ENCODE measurements at places on chromosomes 2 and 18. TPM values are rescaled to one million over a fixed set of nuclear protein-coding genes. Genes with fewer than 3 reads are reported as not detected.

PAX3 gene
- 5.8 TPM for total RNA-seq

OTOF gene
- total RNA-seq, result not detected

NCKAP5 gene
- 5.2 TPM for total RNA-seq

PRKAG3 gene
- total RNA-seq, result not detected

RPL37A gene
- total RNA-seq, result 1,679 TPM

GCG gene
- total RNA-seq, result not detected

DES gene
- not detected for total RNA-seq

Data from nasal cavity respiratory epithelium epithelial cell of viscerocranial mucosa (primary cell).